ENCODE measurements at places on chromosomes 5 and 9.

DNA sequence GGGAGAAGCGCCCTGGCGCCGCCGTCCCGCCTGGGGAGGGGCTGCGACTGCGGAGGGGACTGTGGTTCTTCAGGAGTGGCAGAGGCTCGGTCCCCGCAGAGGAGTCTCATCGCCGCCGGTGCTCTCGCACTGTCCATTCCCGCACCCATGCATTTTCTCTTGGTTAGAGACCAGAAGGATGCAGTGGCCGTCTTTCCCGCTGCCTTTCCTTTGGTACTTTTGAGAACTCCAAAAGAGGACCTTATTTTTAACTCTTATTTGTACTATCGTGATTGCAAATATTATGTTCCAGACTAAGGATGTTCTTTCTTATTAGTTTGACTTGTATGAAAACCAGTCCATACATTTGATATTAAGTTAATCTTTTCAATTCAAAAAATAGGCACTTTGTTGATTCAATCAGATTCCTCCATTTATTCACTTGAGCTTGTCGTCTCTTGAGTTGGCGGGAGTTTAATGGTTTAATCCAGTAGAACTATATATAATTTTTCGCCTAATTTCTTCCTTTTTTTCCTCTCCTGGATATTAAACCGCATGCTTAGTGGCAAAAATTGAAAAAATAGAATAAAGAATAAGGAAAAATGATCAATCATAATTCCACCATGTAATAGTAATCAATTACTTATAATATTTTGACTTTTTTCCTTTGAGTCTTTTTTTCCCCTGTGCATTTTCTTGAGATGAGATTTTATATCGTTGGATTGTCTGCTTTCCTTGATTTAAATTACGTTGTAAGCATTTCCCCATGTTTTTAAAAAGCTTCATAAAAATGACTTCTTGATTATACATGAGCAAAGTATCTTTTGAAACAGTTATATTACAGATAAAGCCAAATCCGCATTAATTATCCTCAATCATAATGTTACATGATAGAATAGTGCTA, 861 bp downstream of the ZFYVE16 start:
- peak; percentile 79 for DNase-seq

GRCh38 chr9:77588271-77588937, 59.7 kb downstream of the GNA14 start:
- DNase-seq: no peak

DNA sequence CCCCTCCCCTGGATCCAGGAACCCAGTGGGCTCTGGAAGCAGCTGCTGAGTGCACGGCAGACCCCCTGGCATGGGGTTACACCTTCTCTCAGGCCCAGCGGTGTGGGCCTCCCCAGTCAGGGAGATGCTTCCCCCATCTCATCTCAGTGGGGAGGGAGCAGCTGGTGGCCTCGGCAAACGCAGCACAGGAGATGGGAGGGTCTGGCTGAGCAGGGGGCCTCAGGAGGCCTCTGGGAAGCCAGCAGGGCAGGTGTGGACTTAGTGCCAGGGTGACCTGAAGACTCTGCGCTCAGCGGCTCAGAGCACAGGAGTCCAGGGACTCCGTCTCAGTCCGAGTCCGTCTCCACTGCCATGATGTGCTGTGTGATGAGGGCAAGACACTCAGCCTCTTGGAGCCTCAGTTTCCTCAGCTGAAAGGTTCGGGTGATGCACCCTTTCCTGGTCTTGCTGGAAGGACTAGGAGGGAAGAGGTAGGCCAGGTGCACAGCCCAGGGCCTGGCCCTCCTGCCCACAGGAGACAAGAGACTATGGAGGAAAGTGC, 100.6 kb downstream of the GTF3C4 start:
- DNase-seq: no peak

DNA sequence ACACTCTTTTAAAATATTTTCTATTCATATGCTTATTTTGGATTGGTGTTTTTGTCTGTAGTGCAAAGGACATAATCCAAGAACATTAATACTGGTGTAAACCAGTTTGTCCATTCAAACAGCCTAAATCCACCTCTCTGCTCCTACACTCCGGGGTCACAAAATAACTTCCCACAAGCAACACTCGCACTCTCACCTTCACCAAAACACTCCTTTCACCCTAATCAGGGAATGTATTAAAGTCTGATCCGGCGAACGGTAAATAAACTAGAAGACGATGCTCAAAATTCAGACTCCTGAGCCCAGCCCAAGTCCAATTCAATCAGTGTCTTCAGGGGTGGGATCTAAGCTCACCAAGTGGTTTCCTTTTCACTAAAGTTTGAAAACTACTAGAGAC, 649 bp downstream of the AP3B1 start:
- DNase-seq: no peak

GRCh38 chr5:63032343-63032742, 453.7 kb downstream of the LRRC70 start:
- no peak for DNase-seq

DNA sequence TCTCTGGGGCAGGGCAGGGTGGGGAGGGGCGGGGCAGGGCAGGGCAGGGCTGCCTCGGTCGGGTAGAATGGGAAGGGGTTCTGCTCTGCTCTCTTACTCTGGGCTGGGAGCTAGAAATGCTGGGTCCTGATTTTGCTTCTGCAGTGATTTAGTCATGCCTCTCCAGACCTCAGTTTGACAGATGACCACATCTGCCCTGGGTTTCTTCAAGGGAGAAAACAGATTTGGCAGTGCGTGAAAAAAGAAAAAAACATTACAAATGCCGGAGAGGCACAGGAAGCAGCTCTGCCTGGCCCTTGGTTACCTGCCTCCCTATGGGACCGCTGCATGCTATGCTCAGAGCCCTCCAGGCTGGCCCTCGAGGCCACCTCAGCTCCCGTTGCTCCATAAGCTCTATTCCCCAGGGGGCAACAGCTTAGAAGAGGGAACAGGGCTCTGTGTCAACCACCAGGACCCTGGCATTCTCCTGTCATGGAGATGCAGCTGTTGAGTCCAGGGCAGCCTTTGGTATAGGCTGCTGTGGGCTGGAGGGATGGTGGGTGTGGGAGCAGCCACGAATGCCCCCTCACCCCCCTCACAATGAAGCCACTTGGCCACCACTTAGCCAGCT, 53.2 kb upstream of the UBTD2 start:
- DNase-seq: no peak

Data from brain (organoid and tissue), 16 donors.